ENCODE measurements at places on chromosomes 3 and 15.

DNA sequence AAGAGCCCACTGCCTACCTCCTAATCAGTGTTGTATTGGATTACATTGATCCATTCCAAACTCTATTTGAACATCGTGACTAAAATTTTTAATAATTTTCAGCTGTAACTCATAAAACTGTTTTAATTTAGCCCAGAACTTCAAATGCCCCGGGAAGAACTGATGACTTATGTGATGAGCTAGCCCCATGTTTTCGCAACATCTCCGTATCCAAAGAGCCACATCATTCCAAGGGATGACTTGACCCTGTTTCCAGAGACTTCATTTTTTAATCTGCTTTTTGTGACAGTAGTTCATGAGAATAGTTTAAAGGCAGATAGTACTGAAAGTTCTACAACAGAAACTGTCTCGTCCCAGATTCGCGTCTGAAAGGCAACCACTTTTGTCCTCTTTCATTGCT is 97.4 kb downstream of the STAC start:
- no peak for DNase-seq

GRCh38 chr15:39555885-39556284 is 25.0 kb upstream of the THBS1 start:
- no peak for DNase-seq

GRCh38 chr3:32184187-32184730 is 54.2 kb upstream of the CMTM8 start:
- no peak for DNase-seq

GRCh38 chr15:36175741-36176291 is 403.6 kb upstream of the CDIN1 start:
- DNase-seq, result no peak

GRCh38 chr3:163129287-163129686 is 1632.7 kb downstream of the OTOL1 start:
- no peak for DNase-seq
